ENCODE measurements at places on chromosomes 2 and 18. TPM values are rescaled to one million over a fixed set of nuclear protein-coding genes. Genes with fewer than 3 reads are reported as not detected.

GRCh38 chr2:190722835-190723234 lies 74.0 kb downstream of the NAB1 start:
- no peak for DNase-seq

Gene C1QL2
- 1.3 TPM for polyA plus RNA-seq

- no peak for DNase-seq
Observed at GRCh38 chr2:84971510-84972206, 697 bp downstream of the KCMF1 start.

GRCh38 chr2:130813722-130814121 lies 23.0 kb upstream of the ARHGEF4 start:
- no peak for DNase-seq

- DNase-seq, result no peak
Observed at GRCh38 chr2:217383620-217384019, 523.8 kb upstream of the TNP1 start.

All from H1 (cell line).